Left lobe of liver (tissue), 2 donors: ENCODE measurements at places on chromosomes 2 and 18. TPM values are rescaled to one million over a fixed set of nuclear protein-coding genes. Genes with fewer than 3 reads are reported as not detected.

The GRB14 gene
- 39.3 TPM for total RNA-seq

The HAAO gene
- total RNA-seq, result 188 TPM

The LYG2 gene
- total RNA-seq, result not detected

The ARMC9 gene
- 1.9 TPM for total RNA-seq

The TPO gene
- total RNA-seq, result not detected

The GPR45 gene
- total RNA-seq, result not detected

The FBLN7 gene
- 5.1 TPM for total RNA-seq

DNA sequence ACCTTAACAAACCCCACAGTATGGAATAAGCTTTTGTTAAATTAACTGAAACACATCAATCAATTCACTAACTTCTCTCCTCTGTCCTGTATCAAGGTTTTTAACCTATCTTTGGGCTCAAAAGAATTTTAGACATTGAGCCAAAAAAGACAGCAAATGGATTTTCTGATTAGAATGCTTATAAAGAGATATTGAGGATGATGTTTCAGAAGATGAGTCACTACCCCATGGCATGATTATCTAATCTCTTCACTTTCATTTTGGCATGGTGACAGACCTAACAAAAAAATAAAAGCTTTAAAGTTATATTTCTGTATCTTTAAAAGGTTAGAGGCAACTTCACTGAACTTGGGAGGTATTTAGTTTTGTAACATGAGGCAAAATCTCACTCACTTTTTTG is 55.5 kb downstream of the SGPP2 start:
- no peak for DNase-seq

- DNase-seq, result no peak
Observed at GRCh38 chr2:224690868-224691267, 25.3 kb downstream of the CCDC195 start.

- DNase-seq, result no peak
Observed at GRCh38 chr2:193980599-193980998, 1676.4 kb upstream of the SLC39A10 start.

- DNase-seq, result no peak
Observed at GRCh38 chr2:57862153-57862552, 184.5 kb upstream of the VRK2 start.

DNA sequence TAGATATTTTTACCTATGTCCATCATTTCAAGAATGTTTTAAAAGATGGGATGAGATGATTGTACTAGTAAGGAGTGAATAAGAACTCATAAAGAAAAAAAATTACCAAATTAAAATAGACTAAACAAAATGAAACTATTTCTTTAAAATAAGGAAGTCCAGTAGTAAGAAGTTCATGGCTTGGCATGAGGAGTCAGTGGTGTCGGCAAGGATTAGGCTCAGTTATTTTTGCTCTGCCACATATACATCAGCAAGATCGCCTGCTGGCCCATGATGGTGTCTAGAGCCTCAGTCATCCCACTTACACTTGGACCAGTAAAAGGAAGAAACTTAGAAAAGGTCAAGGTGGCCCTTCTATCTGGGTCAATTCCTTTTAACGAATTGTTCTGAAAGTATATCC is 300.9 kb upstream of the SLC8A1 start:
- no peak for DNase-seq

GRCh38 chr2:201768918-201769317 is 11.8 kb downstream of the ALS2 start:
- no peak for DNase-seq

- no peak for DNase-seq
Observed at GRCh38 chr2:69932596-69932922, 17.6 kb downstream of the MXD1 start.

DNA sequence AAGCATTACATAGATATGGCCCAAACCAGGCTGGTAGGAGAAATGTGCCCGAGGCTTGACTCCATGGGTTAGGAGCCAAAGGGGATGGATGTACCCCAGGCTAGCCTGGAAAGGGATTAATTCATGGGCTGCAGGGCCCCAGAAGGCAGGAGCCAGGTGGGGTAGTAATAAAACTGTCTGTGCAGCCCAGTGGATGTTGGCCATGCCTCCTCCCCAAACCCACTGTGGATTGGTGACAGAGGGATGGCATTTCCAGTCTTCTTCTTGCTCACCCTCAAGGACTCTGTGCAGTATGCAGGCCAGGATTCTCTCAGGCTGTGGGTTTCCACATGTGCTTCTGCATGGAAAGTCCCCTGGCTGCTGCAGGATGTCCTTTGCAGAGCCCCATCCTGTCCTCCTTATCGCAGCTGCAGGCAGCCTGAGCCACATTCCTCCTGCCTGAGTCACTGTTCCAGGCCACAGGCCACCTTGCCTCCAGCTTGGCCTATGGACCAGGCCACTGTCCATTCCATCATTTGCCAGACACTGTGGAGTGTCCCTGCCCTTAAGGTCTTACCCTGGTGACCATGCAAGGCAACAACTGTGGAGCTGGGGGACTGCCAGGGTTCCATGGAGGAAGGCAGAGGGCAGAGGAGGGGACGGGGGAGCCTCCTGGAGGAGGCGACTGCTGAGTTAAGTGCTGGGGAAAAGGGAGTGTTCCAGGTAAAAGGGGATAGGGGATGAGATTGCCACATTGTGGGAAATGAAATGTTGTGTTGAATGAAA is 38.9 kb downstream of the INO80C start:
- peak; percentile 61 for DNase-seq

DNA sequence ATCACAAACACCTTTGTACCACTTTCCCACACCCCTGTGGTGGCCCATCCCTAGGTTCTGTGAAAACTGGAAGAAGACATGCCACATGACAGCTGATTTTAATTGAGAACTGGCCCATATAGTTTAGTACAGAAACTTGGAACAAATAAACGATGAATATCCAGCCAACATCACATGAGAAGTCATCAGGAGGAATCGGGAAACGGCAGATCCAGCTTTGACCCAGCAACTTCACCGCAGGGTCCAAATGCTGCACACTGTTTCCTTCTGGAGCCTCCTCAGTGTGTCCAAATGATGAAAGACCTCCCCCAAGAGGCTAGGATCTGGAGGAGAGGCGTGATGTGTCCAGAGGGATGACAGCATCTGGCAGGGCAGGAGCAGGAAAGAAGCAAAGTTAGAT is 75.5 kb downstream of the COPS8 start:
- DNase-seq, result no peak

GRCh38 chr2:26122630-26123029 is 50.3 kb upstream of the GAREM2 start:
- DNase-seq, result no peak

GRCh38 chr2:189498205-189498604 is 56.9 kb downstream of the WDR75 start:
- no peak for DNase-seq

- DNase-seq, result no peak
Observed at GRCh38 chr2:215573496-215573895, 137.6 kb upstream of the FN1 start.

- no peak for DNase-seq
Observed at GRCh38 chr2:215590010-215590745, 154.3 kb upstream of the FN1 start.

- no peak for DNase-seq
Observed at GRCh38 chr18:79395308-79395640, 456 bp upstream of the NFATC1 start.

DNA sequence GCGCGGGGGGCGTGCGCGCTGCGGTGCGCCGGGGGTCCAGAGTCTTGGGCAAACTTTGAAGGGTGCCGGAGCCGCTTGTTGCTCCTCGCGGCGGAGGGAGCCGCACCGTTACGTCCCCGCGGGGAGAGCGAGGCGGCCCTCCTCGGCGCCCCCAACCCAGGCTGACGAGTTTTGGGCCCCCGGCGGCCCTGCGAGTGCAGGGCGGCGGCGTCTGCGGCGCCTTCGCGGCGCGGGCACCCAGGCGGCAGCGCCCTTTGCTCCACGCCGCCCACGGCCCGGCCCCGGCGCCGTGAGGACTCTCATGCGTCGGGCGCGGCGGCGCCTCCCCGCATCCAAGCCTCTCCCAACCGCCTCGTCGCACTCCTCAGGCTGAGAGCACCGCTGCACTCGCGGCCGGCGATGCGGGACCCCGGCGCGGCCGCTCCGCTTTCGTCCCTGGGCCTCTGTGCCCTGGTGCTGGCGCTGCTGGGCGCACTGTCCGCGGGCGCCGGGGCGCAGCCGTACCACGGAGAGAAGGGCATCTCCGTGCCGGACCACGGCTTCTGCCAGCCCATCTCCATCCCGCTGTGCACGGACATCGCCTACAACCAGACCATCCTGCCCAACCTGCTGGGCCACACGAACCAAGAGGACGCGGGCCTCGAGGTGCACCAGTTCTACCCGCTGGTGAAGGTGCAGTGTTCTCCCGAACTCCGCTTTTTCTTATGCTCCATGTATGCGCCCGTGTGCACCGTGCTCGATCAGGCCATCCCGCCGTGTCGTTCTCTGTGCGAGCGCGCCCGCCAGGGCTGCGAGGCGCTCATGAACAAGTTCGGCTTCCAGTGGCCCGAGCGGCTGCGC is 814 bp downstream of the FZD7 start:
- DNase-seq, result peak; percentile 49

GRCh38 chr2:239523954-239524330 is 123.1 kb upstream of the HDAC4 start:
- DNase-seq, result no peak

- peak; percentile 63 for DNase-seq
Observed at GRCh38 chr2:64260817-64261216, 116.6 kb upstream of the PELI1 start.

DNA sequence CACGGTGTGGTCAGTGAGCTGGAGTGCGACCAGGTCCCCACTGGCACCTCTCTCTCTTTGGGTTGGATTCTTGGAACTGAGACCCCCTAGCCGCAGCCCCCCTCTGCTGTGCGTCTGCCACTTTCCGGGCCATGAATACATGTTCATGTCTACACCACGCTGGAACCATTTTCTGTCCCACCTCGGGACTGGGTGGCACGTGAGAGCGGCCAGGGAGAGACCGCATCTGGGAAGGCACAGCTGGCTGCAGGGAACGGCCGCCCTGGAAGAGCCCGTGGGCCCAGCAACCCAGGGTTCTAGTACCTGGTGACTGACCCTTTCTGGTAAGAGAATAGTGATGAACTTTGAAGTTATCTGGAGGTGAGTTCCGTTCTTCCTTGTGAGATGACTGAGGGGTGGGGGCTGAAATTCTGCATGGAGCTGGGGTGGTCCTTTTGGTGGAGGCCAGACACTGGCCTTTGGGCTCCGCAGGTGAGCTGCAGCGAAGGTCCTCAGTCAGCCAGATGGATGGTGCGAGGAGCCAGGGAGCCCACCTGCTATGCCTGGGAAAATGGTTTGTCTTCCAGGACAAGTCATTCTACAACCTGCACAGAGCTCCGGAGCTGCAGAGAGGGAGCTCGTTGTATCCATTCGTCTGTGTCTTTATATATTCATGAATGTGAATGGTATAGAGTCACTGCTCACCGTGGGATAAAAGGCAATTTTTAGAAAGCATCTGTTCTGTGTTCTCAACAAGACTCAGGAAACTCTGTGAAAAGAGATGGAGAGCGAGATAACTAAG is 223.5 kb downstream of the NDUFA10 start:
- DNase-seq, result peak; percentile 33

DNA sequence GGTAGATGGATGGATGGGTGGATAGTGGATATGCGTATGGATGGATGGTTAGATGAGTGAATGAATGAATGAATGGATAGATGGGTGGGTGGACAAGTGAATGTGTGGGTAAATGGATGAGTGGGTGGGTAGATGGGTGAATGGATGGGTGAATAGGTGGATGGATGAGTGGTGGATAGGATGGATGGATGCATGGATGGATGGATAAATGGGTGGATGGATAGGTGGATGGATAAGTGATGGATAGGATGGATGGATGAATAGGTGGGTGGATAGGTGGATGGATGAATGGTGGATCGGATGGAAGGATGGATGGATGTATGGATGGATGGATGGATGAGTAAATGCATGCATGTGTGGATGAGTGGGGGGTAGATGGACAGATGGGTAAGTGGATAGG is 169.3 kb downstream of the ACKR3 start:
- DNase-seq, result no peak

DNA sequence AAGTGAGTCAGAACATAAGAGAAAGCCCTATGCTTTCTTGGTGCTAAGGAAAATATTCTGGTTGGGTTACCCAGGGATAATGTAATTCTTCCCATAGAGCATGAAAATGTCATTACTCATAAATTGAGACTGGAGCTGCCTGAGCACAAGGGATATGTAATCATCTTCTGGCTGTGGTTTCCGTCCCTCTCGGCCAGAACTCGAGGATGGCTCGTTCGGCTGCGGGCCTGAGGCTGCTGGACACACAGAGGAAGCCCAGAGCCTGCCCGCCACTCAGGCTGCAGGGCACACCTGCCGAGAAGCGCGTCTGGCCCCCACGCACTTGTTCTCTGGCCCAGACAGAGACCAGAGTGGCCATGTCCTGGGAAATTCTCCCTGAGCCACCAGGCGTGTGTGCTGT is 104.9 kb downstream of the ASAP2 start:
- no peak for DNase-seq

- no peak for DNase-seq
Observed at GRCh38 chr18:9865764-9866490, 19.8 kb upstream of the TXNDC2 start.

DNA sequence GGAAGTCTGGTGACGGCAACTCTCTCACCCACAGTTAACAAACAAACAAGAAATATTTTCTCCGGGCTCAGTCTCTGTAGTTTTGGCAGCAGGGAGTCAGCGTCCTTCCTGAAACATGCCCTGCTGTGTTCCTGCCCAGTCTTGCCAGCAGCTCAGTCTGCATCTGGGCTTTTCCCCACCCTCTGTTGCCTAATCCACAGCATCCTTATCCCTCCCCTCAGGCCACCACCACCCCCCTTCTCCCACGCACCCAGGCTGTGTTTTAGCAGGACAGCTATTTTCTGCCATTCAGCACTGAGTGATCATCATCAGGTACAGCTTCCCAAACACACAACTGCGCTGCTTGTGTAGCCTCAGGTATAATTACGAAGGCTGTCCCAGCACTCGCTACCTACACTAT is 168.2 kb downstream of the DPP10 start:
- DNase-seq, result no peak

- peak; percentile 47 for DNase-seq
Observed at GRCh38 chr2:239396881-239397681, 3.7 kb downstream of the HDAC4 start.

- no peak for DNase-seq
Observed at GRCh38 chr2:223886726-223887125, 49.3 kb upstream of the AP1S3 start.

DNA sequence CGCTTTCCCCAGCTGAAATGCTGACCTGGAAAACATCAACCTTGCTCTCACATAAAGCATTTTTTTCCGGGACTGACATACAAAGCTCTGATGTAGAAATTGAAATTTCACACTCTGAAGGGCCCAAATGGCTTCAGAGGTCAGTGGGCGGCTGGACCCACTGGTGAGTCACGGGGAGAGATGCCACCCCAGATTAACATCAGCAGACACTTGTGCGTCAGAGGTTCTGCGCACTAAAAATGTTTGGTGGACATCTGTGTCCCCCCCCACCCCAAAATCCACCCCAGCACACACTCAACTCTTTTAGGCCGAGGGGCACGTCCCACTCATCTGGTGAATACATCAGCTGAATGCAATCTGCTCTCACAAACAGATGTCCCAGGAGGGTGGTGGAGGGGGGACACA is 208.9 kb downstream of the ASB1 start:
- peak; percentile 18 for DNase-seq
